ENCODE measurements at places on chromosomes 7 and 10. TPM values are rescaled to one million over a fixed set of nuclear protein-coding genes. Genes with fewer than 3 reads are reported as not detected.

SLC13A4 gene
- total RNA-seq: not detected

- H3K4me3 ChIP-seq: no peak overlapping the region
- no peak overlapping the region for H3K27ac ChIP-seq
- no peaks in the 10 kb centered on the region for H3K36me3 ChIP-seq
Observed at GRCh38 chr7:132904209-132904608, 177.7 kb downstream of the CHCHD3 start.

NKX1-2 gene
- total RNA-seq: 0.85 TPM

GRM3 gene
- total RNA-seq: not detected

DNA sequence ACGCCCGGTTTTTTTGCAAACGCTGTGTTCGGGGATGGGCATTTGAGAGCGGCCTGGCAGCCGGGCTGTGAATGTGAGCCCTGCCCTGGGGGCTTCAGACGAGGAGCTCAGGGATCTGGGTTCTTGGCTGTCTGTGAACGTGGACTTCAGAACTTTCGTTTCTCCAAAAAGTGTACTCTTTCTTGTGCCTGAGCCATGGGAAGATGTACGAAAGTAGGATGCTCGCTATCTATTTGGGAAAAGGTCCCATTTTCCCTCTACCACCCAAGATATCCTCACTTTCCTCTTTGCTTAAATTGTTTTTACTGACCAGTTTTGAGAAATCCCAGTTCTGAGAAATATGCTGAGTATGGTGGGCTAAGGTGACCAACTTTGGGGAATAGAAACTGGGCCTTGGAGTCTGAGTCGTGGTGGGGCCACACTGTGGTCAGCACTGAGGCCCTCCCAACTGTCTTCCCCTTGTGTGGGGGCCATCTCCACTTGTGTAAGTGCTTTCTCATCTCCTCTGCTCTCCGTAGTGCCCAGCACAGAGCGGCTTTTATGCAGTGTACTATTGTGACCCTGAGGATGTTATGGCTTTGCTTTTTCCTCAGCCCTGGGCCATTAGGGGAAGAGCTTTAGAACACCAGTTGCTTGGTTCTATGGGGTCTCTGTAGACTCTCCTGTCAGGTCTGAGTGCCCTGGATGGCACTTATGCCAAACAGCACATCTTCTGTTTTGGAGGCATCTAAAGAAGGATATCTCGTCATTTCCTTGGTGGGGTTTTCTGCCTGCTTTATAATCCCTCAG is 918 bp downstream of the DBNL start:
- peak overlapping the region; percentile 83 for H3K4me3 ChIP-seq
- H3K27ac ChIP-seq: peak overlapping the region; percentile 73
- peaks cover 8% of the 10 kb centered on the region for H3K36me3 ChIP-seq
- no peaks in the 10 kb centered on the region for H3K27me3 ChIP-seq

GRCh38 chr7:107953265-107953923 is 49.6 kb downstream of the LAMB1 start:
- H3K4me3 ChIP-seq: no peak overlapping the region
- H3K27me3 ChIP-seq: no peaks in the 10 kb centered on the region
- no peak for DNase-seq
- no peak overlapping the region for H3K27ac ChIP-seq
- no peaks in the 10 kb centered on the region for H3K4me1 ChIP-seq

GRCh38 chr7:155731380-155731779 is 80.9 kb downstream of the SHH start:
- no peaks in the 10 kb centered on the region for H3K4me1 ChIP-seq
- no peak overlapping the region for H3K27ac ChIP-seq
- H3K4me3 ChIP-seq: no peak overlapping the region
- no peak for DNase-seq

OR2A12 gene
- total RNA-seq: not detected

DIP2C gene
- total RNA-seq: 12.3 TPM

GRCh38 chr10:14560791-14561765 is 213.6 kb downstream of the FAM107B start:
- H3K4me3 ChIP-seq: no peak overlapping the region
- DNase-seq: no peak
- no peaks in the 10 kb centered on the region for H3K4me1 ChIP-seq
- H3K27ac ChIP-seq: no peak overlapping the region

DNA sequence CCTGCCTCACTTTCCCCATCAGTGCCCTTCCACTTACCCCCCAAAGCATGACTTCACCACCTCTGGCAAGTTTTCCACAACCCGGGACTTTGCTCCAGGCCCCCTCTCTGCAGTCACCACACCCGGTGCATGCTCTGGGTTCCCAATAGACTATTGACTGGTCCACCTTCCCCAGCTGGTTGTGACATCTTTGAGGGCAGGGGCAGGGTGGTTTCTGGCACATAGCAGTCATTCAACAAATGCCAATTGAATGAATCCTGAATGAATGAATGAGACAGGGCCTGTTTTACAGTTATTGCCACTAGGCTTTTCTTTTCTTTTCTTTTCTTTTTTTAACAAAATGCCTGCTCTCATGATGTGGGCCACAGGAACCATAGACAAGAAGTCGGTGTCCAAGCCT is 28.8 kb upstream of the DOCK1 start:
- H3K4me3 ChIP-seq: no peak overlapping the region
- no peaks in the 10 kb centered on the region for H3K4me1 ChIP-seq
- no peak for DNase-seq
- no peak overlapping the region for H3K27ac ChIP-seq

DNA sequence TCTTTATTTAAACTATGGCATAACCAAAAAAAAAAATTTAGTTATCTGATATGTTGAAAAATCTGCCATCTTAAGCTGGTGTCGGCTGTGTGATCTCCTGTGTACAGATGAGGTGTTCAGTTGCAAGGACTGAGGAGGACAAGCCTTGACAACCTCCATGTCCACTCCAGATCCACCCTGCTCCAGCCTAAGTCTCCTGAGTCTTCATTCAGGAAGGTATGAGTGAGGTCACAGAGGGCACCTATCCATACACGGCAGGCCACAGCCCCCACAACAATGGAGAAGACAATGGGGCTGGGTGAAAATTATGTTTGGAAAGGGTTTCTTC is 16.1 kb downstream of the TARP start:
- peak overlapping the region; percentile 73 for H3K27ac ChIP-seq
- DNase-seq: no peak
- H3K4me1 ChIP-seq: no peaks in the 10 kb centered on the region

DNA sequence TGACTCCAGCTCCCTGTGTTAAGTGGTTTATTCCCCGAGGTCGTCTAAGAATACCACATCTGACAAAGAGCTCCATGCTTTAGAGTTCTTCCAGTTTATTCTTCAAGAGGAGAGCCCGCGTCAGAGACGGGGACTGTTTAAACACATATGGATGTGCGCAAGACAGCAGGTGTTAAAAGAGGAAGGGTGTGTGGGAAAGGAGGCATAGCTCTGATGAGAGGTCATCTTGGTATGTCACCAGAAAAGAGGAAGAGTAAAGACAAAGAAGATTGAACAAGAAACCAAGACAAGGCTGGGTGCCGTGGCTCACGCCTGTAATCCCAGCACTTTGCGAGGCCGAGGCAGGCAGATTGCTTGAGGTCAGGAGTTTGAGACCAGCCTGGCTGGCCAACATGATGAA is 258.7 kb downstream of the CCDC3 start:
- H3K36me3 ChIP-seq: no peaks in the 10 kb centered on the region
- no peak overlapping the region for H3K27ac ChIP-seq
- H3K4me3 ChIP-seq: no peak overlapping the region
- no peaks in the 10 kb centered on the region for H3K4me1 ChIP-seq

TMEM184A gene
- total RNA-seq: 15.4 TPM

KCNH2 gene
- 184 TPM for total RNA-seq

- H3K4me3 ChIP-seq: no peak overlapping the region
- H3K27ac ChIP-seq: no peak overlapping the region
- H3K4me1 ChIP-seq: no peaks in the 10 kb centered on the region
- no peaks in the 10 kb centered on the region for H3K36me3 ChIP-seq
Observed at GRCh38 chr7:52498366-52498765, 537.1 kb upstream of the POM121L12 start.

MSMB gene
- 2,749 TPM for total RNA-seq

DNA sequence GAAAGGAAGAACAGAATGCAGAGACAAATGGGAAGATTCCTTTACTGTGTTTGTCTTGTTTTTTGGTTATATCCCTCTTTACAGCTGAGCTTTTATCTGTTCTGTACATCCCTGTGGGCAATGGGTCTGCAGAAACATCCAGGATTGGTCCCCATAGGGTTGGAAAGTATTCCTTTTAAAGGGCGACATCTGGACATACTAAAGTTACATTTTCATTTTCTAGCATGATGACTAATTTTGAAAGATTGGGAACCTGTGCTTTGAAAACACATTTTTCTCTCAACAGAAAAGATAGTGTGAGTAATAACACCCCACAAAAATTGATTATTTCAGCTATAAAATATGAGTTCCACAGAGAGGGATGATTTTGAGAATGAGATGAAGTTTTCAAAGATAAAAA is 435.8 kb downstream of the GPAM start:
- H3K36me3 ChIP-seq: no peaks in the 10 kb centered on the region
- no peak overlapping the region for H3K4me3 ChIP-seq
- H3K27ac ChIP-seq: no peak overlapping the region

PDGFA gene
- 40.4 TPM for total RNA-seq

GRCh38 chr7:36906448-36906847 is 182.2 kb upstream of the AOAH start:
- H3K27ac ChIP-seq: no peak overlapping the region
- no peak for DNase-seq
- H3K36me3 ChIP-seq: no peaks in the 10 kb centered on the region
- H3K4me1 ChIP-seq: no peaks in the 10 kb centered on the region

SNX8 gene
- 10.7 TPM for total RNA-seq

- H3K27ac ChIP-seq: no peak overlapping the region
- H3K4me1 ChIP-seq: no peaks in the 10 kb centered on the region
- no peak for DNase-seq
Observed at GRCh38 chr7:131735101-131735500, 178.7 kb upstream of the PODXL start.

DNA sequence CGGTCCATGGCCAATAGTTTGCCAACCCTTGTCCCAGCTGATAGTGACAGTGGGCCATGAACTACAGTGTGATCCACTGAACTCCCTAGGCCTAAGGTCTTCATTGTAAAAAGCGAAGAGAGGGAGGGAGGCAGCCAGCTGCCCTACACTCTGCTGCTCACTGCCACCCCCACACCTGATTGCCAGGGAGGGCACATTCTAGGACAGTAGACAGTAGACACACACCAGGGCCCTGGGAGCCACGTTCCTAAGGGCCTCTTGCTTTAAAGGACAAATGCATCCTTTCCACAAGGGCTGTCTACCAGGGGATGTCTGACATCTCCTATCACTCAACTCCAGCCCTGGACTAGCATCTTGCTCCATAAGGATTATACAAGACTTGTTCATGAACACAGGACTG is 122.2 kb downstream of the DLG5 start:
- no peak overlapping the region for H3K27ac ChIP-seq
- no peak for DNase-seq
- H3K4me3 ChIP-seq: no peak overlapping the region
- peaks cover 15% of the 10 kb centered on the region for H3K36me3 ChIP-seq

GIMAP8 gene
- total RNA-seq: 6.5 TPM

SORBS1 gene
- 84.6 TPM for total RNA-seq

DNA sequence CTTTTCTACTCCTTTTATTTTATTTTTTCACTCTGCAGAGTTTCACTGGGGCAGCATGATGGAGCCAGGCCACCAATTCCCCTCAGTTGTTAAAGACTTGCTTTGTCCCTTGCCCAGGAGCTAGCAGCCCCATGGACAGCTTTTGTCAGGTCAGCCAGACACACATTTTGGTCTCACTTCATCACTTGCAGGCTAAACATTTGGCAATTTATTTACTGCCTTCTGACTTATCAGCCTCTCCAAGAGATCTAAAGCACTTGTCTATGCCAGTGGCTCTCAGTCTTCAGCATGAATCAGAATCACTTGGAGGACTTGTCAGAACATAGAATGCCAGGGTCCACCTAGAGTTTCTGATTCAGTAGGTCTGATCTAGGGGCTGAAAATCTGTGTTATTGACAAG is 66.4 kb upstream of the GDF10 start:
- H3K4me1 ChIP-seq: no peaks in the 10 kb centered on the region
- no peak overlapping the region for H3K4me3 ChIP-seq
- H3K36me3 ChIP-seq: no peaks in the 10 kb centered on the region
- H3K27ac ChIP-seq: no peak overlapping the region
- DNase-seq: no peak

AGFG2 gene
- 33.0 TPM for total RNA-seq

- H3K4me3 ChIP-seq: no peak overlapping the region
- no peaks in the 10 kb centered on the region for H3K27me3 ChIP-seq
- DNase-seq: no peak
- no peaks in the 10 kb centered on the region for H3K4me1 ChIP-seq
- no peaks in the 10 kb centered on the region for H3K36me3 ChIP-seq
- no peak overlapping the region for H3K27ac ChIP-seq
Observed at GRCh38 chr7:30563326-30563942, 31.2 kb upstream of the GARS1 start.

H2BK1 gene
- total RNA-seq: not detected

WDFY4 gene
- 5.7 TPM for total RNA-seq

DNA sequence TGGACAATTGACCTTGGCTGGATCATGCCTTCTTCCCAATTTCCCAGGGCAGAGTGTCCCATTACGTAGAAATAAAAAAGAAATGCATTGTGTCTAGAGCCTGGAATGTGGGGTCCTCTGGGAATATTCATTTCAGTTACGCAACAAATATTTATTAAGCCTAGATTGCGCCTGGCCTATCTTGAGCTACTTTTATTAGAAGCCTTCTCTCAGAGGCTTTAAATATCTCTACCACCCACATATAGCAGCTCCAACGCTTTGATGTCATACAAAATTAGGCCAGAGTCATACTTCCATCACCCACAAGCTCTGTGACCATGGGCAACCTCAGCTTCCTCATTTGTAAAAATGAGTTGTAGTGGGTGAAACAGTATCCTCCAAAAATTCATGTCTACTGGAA is 24.9 kb upstream of the CARD11 start:
- H3K4me1 ChIP-seq: no peaks in the 10 kb centered on the region
- no peak overlapping the region for H3K4me3 ChIP-seq
- DNase-seq: no peak
- no peak overlapping the region for H3K27ac ChIP-seq

DNA sequence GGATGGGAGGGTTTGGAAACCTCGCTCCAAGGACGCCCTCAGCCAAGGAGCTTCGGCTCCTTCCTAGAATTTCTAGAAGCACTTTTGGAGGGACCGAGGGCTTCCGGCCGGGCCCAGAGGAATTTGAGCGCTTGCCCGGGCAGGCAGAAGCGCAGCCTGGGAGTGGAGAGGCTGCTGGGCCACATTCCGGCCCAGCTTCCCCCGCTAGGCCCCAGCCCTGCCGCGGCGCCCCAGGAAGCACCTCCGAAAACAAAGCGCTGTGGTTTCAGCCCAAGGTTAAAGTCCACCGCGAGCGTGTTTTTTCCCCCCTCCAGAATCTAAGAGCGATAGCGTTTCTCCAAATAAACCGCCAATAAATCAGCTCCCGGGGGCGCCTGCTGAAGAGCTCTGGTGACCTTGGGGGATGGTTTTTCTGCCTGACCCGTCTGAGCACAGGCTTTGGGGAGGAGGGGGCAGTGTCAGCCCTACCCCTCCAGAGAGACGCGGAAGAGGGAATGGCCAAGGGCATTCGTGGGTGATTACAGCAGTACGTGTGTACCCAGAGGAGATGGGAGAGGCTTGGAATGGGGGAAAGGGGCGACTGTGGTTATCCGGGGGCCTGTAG is 5.7 kb upstream of the TNRC18 start:
- DNase-seq: no peak
- H3K27me3 ChIP-seq: no peaks in the 10 kb centered on the region

ZNF804B gene
- total RNA-seq: 0.05 TPM

Data from prostate gland (tissue), 2 donors.